ENCODE measurements at places on chromosomes 7 and 10.

DNA sequence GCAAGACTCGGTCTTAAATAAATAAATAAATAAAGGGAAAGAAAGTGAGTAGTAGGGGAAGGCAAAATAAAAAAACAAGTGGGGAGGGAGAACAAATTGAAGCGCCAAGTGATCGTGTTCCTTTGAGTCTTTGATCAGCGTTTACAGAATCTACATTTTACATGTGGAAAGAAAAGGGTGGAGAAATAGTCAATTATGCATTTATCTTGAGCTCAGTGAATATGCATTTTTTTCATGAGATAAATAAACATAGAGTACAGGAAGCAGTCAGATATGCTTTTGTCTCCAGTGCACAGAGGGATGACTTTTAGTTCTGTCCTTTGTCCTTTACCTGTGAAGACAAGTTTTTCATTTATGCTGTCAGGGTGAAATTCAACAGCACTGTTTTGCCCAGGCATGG is 6.1 kb upstream of the GUSB start:
- no peak for DNase-seq

GRCh38 chr7:41648501-41648900 is 54.4 kb downstream of the INHBA start:
- no peak for DNase-seq

DNA sequence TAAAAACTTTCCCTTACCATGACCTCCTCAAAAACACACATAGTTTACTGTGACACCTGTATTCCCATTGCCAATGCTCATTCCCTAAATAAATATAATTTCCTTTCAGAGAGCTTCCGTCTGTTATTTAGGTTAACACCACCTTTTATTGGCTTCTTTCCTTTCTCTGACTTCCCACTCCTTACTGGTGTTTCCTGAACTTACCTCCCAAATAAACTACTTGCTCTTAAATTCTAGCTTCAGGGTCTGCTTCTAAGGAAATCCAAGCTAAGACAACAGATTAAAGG is 67.4 kb upstream of the ZNF746 start:
- DNase-seq: no peak

DNA sequence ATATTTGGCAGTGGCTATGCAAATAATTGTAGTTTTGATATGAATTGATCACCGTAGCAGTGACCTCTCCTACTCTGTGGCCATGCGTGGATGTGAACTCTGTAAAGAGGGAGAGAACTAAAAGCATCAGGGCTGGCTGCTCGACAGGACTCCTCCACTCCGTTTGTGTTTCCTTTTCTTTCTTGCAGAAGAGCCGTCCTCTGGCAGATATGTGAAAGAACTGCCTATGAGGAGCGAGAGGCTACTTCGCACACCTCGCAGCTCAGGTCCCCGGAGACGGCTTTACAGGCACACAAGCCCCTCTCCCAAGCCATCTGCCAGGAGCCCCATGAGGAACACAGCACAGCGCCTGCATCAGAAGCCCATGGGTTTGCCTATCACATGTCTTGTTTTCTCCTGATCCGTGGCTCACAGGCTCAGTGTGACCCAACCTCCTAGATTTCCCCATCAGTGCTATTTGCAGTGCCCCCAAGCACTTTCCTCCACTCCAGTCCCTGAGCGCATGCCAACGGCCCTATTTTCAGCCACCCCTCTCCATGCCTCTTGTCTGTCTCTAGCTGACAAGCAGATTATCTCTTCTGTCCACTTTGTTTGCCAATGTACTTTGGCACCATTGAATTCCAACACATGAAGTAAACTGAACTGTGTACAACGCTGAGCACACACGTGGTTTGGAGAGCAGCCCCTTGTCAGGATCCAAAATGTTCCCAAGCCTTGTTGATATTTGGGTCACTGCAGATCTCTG is 164.3 kb upstream of the AKR1E2 start:
- no peak for DNase-seq

GRCh38 chr7:69633122-69633831 is 35.0 kb downstream of the AUTS2 start:
- DNase-seq: no peak

- no peak for DNase-seq
Observed at GRCh38 chr7:48045195-48045765, 9.9 kb downstream of the C7orf57 start.

DNA sequence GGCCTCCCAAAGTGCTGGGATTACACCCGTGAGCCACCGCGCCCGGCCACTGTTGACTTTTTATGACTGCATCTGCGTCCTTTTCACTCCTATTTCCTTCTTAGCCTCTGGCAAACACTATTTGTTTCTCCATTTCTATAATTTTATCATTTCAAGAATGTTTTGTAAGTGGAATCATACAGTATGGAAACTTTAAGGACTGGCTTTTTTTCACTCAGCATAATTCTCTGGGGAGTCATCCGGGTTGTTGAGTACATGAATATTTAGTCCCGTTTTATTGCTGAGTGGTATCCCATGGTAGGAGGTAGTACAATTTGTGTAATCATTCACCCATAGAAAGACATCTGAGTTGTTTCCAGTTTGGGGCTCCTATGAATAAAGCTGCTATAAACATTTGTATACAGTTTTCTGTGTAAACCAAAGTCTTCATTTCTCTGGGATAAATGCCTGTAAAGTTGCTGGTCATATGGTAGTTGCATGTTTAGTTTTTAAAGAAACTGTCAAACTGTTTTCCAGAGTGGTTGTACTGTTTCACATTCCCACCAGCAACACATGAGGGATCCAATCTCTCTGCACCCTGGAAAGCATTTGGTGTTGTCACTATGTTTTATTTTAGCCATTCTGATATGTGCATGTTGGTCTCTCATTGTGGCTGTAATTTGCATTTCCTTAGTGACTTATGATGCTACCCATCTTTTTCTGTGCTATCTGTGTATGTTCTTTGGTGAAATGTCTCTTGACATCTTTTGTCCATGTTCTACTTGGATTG is 139.6 kb upstream of the EEPD1 start:
- no peak for DNase-seq

DNA sequence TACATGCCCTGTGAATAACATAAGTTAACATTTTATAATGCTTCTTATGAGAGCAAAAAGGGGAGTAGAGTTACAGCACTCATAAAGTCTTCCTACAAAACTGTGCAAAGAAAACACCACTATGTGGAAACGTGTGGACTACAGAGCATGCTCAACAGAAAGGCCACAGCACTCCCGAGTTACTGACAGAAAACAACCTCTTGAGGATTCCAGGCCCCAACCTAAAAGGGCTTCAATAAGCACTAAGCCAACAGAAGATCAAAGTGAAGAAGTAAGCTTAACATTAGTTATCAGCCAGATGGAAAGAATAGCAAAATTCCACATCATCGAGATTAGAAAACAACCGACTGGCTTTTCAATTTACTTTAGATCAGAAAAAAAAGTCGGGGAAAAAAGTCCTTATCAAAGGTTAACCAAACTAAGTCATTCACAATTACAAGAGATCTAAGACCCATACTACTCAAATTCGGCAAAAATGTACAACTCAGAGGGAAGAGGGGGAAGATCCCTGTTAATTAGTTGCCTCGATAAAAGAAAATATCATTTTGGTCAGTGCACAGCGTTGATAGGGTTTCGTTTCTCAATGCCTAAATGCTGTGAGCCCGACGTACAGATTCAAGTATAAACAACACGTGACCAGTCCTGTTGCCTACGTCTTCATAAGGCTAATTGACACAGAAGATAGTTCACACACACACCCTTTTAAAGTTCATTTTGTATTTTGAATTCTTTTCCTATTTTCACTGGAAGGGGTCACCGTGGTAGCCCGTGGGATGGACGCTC is 1.4 kb downstream of the KBTBD2 start:
- no peak for DNase-seq

DNA sequence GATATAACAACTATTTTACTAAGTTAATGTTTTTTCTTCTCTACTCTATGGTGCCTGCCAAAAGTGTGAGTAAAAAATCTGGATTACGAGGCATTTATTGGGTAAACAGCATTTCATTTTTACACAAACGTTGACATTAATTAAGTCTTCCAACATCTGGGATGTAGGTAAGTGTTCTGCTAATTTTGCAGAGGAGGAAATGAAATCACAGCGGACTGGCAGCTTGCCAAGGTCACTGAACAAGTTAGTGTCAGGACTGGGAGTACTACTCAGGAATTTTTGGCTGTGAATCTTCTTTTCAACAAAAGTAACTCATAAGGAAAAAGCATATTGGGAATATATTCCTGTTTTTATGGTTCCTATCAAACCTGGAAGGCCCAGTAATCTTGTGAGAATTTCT is 612.1 kb upstream of the FZD8 start:
- DNase-seq: peak; percentile 60

DNA sequence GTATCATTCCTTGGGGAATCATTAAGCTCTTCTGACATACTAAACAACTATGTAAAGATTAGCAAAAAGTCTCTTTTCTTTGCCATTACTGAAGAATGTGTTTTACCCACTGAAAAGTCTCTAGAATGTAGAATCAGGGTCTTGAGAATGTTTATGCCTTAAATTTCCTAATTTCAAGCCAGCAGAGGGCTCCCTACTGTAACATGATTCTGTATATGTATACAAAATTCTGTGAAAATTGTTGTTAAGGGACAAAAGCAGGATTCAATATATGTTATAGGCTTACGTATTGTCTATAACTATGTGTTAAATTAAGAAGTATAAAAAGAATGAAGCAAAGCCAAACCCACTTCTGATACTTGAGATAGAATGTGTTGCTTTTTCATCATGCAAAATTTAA is 296.9 kb upstream of the DGKB start:
- no peak for DNase-seq

- DNase-seq: no peak
Observed at GRCh38 chr7:117564080-117564479, 84.3 kb downstream of the CFTR start.

- DNase-seq: no peak
Observed at GRCh38 chr7:12475362-12476063, 71.8 kb upstream of the VWDE start.

GRCh38 chr10:70477661-70478162 is 855 bp upstream of the PALD1 start:
- DNase-seq: no peak

- DNase-seq: peak; percentile 79
Observed at GRCh38 chr10:11742009-11742778, at the start of gene ECHDC3. TSS of gene ECHDC3 (plus strand) at chr10:11742382. CDS start at chr10:11742577, 195 bp downstream.

GRCh38 chr10:99341860-99342490 is 12.8 kb downstream of the CNNM1 start:
- no peak for DNase-seq

DNA sequence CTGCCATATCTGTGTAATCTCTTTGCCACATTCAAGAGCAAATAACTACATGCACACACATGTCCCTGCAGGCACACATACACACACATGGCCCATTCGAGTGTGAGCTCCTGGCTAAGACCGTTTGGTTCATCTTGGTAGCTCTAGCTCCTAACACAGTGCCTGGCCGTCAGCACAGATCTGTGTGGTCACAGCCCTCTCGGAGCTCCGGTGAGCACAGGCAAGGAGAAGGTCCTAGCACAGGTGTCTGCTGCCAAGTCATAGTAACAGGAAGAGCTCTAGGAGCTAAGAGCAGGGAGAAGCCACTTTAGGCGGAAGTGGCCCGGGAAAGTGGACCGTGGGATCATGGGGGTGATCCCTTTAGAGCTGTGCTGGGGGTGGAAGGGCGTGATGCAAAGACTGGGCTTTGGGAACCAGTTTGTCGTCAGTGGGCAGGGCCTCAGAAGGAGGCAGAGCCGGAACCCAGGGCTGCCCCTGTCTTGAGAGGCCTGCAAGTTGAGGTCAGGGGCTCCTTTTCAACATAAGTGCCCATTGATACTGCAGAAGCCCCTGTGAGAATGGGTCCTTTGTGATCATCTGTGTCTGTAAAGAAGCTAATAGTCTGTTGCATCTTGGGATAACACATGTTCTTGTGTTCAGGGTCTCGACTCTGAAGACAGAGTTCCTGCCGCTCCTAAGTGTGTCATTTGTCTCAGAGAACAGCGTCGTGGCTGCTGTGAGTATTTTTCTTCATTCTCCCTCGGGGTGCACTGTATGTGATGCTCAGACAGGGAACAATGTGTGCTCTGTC is 16.6 kb upstream of the ARPC1B start:
- peak; percentile 80 for DNase-seq

- DNase-seq: no peak
Observed at GRCh38 chr7:105011141-105011830, 2.7 kb upstream of the KMT2E start.

- DNase-seq: no peak
Observed at GRCh38 chr7:82950436-82950835, 212.2 kb downstream of the PCLO start.

- no peak for DNase-seq
Observed at GRCh38 chr7:22645418-22646181, 81.4 kb upstream of the IL6 start.

GRCh38 chr10:78516236-78516635 is 482.6 kb downstream of the RPS24 start:
- no peak for DNase-seq

- no peak for DNase-seq
Observed at GRCh38 chr7:82527851-82528250, 84.3 kb upstream of the CACNA2D1 start.

GRCh38 chr7:146355216-146355615 is 238.6 kb downstream of the CNTNAP2 start:
- DNase-seq: no peak

- DNase-seq: peak; percentile 59
Observed at GRCh38 chr7:21507627-21508343, 35.1 kb upstream of the DNAH11 start.

GRCh38 chr7:132942701-132943100 is 139.2 kb downstream of the CHCHD3 start:
- no peak for DNase-seq

DNA sequence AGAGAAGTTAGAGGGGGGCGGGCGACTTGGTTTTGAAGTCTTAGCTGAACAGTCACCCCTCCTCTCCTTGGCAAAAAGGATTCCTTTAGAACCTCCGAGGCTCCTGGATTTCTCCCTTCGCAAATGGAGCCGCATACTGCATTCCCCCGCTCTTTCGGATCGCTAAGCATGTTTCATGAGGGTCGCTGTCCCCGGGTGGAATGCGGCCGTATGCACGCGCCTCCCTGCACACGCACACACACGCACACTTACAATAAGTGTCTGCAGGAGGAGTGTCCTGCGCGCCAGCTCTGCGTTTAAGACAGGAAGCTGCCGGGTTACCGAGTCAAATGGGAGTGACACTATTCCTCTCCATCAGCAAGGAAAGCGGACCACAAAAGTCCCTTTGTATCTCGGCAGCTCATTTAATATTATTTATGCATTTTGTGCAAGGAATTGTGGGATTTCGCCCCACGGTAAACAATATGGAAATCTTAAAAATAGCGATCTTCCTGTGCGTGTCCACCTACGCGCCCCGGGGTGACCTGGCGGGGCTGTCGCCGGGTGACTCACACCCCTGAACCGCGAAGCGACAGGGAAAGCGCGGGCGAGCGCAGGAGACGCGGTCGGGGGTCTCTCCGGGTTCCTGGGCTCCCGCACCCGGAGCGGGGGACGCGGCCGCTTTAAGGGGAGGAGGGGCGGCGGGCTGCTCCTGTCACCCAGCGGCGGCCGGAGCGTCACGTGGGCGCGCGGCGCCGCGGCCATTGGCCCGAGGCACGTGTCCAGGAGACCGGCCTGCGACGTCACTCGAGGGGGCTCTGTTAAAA is 988 bp upstream of the EN2 start:
- peak; percentile 58 for DNase-seq

GRCh38 chr10:132120200-132120599 is 54.5 kb downstream of the JAKMIP3 start:
- DNase-seq: peak; percentile 36

- no peak for DNase-seq
Observed at GRCh38 chr7:94223375-94224084, 171.2 kb upstream of the COL1A2 start.
